T-helper 22 cell (primary cell): ENCODE measurements at places on chromosomes 16 and 17.

GRCh38 chr17:37490022-37490587 lies 414 bp downstream of the DUSP14 start:
- DNase-seq, result peak; percentile 58

GRCh38 chr17:76542566-76542971 lies 2.7 kb downstream of the PRCD start:
- DNase-seq, result no peak

- DNase-seq, result no peak
Measured at GRCh38 chr17:41578971-41579370, 7.1 kb upstream of the KRT9 start.

- no peak for DNase-seq
Measured at GRCh38 chr17:70230850-70231640, 61.7 kb downstream of the KCNJ2 start.

DNA sequence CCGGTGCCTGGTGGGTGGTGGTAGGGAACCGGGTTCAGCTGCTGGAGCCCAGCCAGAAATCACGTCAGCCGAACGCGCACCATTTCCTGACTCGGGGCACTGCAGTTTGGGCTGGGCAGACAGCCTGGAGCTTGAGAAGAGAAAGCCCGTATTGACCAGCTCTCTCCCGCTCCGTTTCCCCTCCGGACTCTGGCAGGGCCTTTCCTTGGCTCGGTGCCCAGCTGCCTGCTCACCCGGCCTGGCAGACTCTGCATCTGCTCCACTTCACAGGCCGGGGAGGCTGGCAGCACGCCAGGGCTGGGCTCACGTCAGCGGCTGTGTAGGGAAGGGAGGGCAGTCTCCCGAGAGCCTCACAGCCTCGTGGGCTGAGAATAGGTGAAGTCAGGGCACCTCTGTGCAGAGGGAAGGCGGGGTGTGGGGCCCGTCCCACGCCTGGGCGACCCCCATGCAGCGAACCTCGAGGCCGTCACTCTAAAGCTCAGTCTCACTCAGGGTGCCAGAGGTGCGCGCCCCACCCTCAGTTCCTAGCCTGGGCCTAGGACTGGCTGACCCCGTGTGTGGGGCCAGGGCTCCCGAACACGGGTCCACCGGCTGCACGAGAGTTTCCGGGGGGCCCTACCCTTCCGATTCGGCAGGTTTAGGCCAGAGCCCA lies 59.1 kb downstream of the OR1D5 start:
- DNase-seq, result peak; percentile 21

GRCh38 chr16:54437401-54437800 lies 150.8 kb upstream of the IRX3 start:
- no peak for DNase-seq

DNA sequence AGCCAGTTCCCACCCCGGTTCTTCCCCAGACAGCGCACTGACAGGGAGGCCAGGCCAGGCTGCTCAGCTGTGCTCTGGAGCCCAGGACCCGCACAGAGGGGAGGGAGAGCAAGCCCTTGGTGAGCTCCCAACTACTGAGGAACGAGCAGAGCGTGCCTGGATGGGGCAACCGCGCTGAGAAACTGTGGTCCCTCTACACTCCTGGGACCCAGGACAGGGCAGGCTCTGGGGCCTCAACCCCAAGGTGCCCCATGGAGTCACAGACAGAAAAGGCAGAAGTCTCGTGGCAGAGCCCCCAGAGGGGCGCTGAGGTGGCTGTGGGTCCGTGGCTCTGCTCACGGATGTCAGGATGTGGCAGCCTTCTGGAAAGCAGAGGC lies 16.3 kb downstream of the SLX4 start:
- DNase-seq, result no peak
